ENCODE measurements at places on chromosomes 2 and 18. TPM values are rescaled to one million over a fixed set of nuclear protein-coding genes. Genes with fewer than 3 reads are reported as not detected.
A peak's percentile ranks its signal among the peaks of the same experiment; 100 is the strongest.

DNA sequence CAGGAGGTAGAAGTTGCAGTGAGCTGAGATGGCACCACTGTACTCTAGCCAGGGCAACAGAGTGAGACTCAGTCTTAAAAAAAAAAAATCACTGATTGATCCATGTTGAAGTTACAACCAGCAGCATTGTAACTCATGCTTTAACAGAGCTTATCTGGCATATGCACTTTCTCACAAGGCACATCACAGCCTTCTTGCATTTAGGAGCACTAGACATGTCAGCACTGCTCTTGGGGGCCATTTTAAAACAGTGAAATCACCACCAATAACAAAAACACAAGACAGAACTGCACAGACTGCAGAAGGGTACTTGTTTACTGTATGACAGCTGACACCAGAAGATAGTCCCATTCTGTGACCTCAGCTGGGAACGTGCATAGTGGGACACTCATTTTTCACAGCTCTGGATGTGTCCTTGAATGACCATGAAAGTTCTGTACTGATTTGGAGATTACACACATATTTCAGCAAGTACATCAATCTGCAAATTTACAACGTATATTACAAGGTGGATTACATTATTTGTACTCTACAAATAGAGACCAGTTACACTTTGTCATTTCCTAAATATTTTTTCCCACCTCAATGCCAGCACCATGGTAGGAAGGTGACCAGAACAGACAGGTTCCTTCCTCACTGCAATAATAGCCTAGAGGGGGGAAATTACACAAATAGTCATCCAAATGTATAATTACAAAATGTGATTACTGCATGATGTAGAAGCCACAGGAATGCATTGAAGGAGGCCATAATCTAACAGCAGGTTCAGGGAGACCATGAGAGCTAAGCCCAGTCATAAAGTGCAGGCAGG is 35.1 kb downstream of the CCBE1 start:
- DNase-seq, result no peak

GRCh38 chr2:165203689-165204559 is at the start of gene SCN3A:
TSS of gene SCN3A (minus strand) at chr2:165204050. CDS start at chr2:165176394, 27,656 bp downstream.
- DNase-seq, result no peak

DNA sequence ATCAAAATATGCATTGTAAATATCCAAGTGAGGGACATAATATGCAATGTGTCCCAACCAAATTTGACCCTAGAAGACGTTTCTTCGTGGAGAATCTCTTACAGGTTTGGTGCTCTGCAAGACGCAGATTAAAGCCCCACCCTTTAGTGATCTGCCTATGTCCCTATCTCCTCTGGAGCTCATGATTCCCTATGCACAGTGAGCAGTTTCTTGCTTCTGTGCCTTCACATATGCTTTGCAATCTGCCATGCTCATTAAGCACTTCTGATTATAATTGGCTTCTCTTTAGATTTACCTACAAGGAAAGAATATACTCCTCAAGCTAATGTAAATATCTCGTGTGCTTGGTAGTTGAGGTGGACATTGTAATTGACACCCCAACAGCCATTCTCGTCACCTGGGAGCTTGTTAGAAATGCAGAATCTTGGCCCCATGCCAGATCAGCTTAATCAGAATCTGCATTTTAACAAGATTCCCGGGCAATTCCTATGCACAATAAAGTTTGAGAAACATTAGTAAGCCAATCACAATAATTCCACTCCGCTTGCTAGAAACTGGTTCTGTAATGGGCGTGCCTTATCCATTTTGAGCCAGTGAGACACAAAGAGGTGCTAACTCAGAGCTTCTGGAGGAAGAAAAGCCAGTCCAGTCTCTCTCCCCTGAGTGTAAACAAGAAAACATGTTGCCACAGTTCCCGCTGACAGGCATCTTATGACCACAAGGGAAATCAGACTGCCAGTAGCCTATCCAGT is 2.8 kb upstream of the PUM2 start:
- no peak for DNase-seq

GRCh38 chr2:48292393-48292792 is 237.6 kb upstream of the STON1 start:
- no peak for DNase-seq

- no peak for DNase-seq
Measured at GRCh38 chr2:120037995-120038541, 25.2 kb downstream of the EPB41L5 start.

DNA sequence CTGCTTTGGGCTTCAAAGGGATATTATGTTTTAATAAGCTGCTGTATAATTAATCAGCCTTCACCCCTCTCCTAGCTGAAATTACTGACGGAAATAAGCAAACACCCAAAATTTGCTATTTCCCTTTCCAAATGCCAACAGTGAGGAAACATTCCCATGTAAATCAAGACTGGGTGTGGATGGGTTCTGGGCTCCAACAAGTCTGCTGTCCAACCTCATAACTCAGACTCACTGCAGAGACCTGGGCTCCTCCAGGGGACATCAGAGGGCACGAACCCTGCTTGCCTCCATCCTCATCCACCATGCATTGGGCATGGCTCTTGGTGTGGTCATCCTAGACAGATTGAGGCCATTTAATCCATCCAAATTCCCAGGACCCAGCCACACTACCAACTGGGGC is 173.7 kb downstream of the C1D start:
- no peak for DNase-seq

DNA sequence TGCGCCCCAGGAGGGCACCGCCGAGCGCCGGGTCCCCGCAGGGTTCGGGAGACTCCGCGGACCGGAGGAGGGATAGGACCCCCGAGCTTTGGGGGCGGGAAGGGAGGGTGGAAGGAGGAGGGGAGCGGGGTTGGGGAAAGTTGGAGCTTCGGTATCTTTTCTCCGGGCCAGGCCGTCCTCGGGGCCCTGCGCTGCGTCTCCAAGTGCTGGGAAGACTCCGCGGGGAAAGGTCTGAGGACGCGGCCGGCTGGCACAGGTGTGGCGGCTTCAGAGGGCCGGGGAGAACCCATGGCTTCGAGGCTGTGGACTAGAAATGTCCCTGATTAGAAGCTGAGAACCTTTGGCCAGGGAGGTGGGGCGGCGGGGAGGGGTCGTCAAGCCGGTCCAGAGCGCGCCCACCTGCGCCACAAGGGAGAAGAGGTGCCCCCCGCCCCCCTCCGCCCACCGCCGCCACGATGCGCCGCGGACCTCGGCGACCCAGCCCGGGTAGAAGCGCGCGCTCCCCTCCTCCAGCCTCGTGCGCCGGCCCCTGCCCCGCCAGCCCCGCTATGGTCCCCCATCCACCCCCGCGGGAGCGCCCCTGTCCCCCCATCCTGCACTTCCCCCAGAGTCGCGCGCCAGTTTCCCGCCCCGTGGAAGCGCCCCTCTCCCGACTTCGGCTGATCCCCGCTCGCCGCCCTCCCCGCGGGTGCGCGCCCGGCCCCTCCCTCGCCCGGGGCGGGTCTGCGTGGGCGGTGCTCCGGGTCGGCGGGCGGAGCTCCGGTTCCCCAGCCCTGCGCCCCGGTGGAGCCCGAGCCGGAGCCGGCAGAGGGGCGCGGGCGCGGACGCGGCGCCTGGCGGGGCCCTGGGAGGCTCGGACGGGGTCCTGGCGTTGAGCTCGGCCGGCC is at the start of gene SNTG2:
Gene SNTG2, plus strand, starts transcription at position 770 of the 887 bp plus-strand sequence. CDS start 148 bp downstream, outside the sequence.
- DNase-seq, result peak; percentile 38

The MEP1B gene
- not detected for total RNA-seq

DNA sequence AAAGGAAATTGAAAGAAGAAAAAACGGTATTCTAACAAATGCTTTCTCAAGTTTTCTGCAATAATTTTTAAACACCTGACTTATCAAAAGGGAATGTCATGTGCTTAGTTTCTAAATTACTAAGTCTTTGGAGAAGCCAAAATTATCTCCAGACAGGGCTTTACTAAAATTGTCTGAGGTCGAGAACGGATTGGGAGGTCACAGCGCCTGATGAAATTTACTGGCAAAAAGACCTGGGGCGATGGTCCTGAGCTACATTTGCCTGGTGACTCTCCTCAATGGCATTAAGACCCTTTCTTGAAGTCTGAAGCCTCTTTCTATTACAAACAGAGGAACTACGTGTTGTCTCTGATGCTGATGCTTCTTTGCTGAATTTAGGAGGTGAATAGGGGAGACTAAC is 291.8 kb upstream of the SESTD1 start:
- no peak for DNase-seq
